ENCODE measurements at places on chromosomes 5 and 9.

DNA sequence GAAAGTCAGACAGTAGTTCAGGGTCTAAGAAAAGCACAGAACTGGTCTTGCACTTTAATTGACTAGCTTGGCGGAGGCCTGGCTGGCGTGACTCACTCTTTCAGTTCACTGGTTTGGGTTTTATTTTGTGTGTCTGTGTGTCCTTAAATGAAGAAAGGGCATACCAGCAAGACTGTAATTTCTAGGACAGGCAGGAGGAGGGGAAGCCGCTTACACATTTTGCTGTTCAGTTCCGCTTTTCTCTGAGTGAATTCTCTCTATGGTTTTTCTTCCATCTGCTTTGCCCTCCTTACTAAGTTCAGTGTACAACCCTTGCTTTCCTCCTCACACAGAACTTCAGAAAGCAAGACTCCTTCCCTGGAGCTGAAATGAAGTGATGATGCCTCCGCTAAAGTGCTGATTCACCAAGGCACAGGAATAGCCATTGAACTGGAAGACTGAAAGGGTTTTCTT, 150.8 kb downstream of the MEF2C start:
- no peaks in the 10 kb centered on the region for H3K36me3 ChIP-seq
- H3K4me3 ChIP-seq, result no peak overlapping the region
- no peaks in the 10 kb centered on the region for H3K4me1 ChIP-seq
- no peak for DNase-seq

- H3K4me1 ChIP-seq, result peaks cover 21% of the 10 kb centered on the region
- H3K4me3 ChIP-seq, result no peak overlapping the region
- no peaks in the 10 kb centered on the region for H3K27me3 ChIP-seq
- no peak for DNase-seq
- no peaks in the 10 kb centered on the region for H3K36me3 ChIP-seq
Measured at GRCh38 chr5:146643776-146644175, 127.8 kb upstream of the GPR151 start.

- no peak for DNase-seq
- no peaks in the 10 kb centered on the region for H3K27me3 ChIP-seq
- no peaks in the 10 kb centered on the region for H3K4me1 ChIP-seq
- no peaks in the 10 kb centered on the region for H3K36me3 ChIP-seq
Measured at GRCh38 chr9:13022756-13023155, 247.9 kb downstream of the LURAP1L start.

- H3K27me3 ChIP-seq, result no peaks in the 10 kb centered on the region
- H3K4me3 ChIP-seq, result no peak overlapping the region
- no peaks in the 10 kb centered on the region for H3K36me3 ChIP-seq
- DNase-seq, result no peak
- peaks cover 16% of the 10 kb centered on the region for H3K4me1 ChIP-seq
Measured at GRCh38 chr9:69171517-69171916, 2.6 kb upstream of the TJP2 start.

- no peak overlapping the region for H3K4me3 ChIP-seq
- H3K27ac ChIP-seq, result no peak overlapping the region
- no peaks in the 10 kb centered on the region for H3K4me1 ChIP-seq
- no peaks in the 10 kb centered on the region for H3K36me3 ChIP-seq
Measured at GRCh38 chr9:91817493-91818224, 132.4 kb downstream of the ROR2 start.

- H3K27ac ChIP-seq, result no peak overlapping the region
- H3K27me3 ChIP-seq, result peaks cover 43% of the 10 kb centered on the region
- no peak for DNase-seq
- no peak overlapping the region for H3K4me3 ChIP-seq
- H3K4me1 ChIP-seq, result no peaks in the 10 kb centered on the region
Measured at GRCh38 chr9:37650299-37650872, 368 bp upstream of the FRMPD1 start.

DNA sequence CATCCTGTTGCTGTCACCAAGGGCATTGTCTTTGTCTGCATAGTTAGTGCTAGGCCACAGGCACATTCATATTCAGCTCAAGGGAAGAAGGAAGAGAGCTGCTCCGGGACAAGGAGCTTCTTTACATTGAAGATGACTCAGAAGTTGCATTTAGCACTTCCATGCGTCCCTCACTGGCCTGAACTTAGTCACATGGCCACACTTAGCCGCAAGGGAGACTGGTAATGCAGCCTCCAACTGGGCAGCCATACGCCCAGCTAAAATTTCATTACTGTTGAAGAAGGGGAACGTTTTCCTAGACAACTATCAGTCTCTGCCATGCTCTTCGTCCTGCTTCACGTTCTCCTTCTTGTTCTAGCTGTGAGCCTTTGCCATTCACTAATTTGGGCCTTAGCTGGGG, 20.0 kb downstream of the ACTL7B start:
- no peak for DNase-seq
- no peaks in the 10 kb centered on the region for H3K4me1 ChIP-seq
- no peaks in the 10 kb centered on the region for H3K27me3 ChIP-seq
- no peak overlapping the region for H3K4me3 ChIP-seq
- no peaks in the 10 kb centered on the region for H3K36me3 ChIP-seq

- DNase-seq, result no peak
- H3K4me3 ChIP-seq, result no peak overlapping the region
- no peak overlapping the region for H3K27ac ChIP-seq
- H3K27me3 ChIP-seq, result no peaks in the 10 kb centered on the region
- H3K36me3 ChIP-seq, result no peaks in the 10 kb centered on the region
- 0 out of 2 replicates have a peak, but pooled peaks cover 3% of the 10 kb centered on the region for H3K4me1 ChIP-seq
Measured at GRCh38 chr9:79362100-79363081, 209.4 kb upstream of the TLE4 start.

DNA sequence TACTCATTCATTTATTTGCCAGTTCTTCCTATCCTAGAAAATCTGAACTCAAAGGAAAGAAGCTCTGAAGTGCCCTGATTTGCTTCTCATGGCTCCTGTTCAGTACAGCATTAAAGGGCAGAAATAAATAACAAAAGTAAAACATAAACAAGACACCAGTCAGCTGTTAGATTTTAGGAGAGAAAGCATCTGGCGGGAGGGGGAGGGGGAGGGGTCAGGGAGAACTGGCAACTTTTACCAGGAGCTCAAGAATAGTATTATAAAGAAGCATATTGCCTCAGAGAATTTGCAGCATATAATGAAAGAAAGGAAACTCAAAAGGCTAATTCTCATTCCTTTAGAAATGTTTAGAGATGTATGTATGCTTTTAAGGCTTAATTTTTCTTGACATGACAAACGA, 68.1 kb downstream of the SEMA6A start:
- no peak overlapping the region for H3K27ac ChIP-seq
- H3K36me3 ChIP-seq, result no peaks in the 10 kb centered on the region
- no peak overlapping the region for H3K4me3 ChIP-seq
- peaks cover 20% of the 10 kb centered on the region for H3K4me1 ChIP-seq

GRCh38 chr9:2427120-2427891, 194.3 kb upstream of the VLDLR start:
- H3K36me3 ChIP-seq, result no peaks in the 10 kb centered on the region
- DNase-seq, result no peak
- H3K27me3 ChIP-seq, result no peaks in the 10 kb centered on the region
- no peaks in the 10 kb centered on the region for H3K4me1 ChIP-seq
- no peak overlapping the region for H3K4me3 ChIP-seq

- H3K27me3 ChIP-seq, result no peaks in the 10 kb centered on the region
- no peaks in the 10 kb centered on the region for H3K4me1 ChIP-seq
- no peaks in the 10 kb centered on the region for H3K36me3 ChIP-seq
- no peak for DNase-seq
Measured at GRCh38 chr5:83636156-83636555, 84.5 kb downstream of the HAPLN1 start.

DNA sequence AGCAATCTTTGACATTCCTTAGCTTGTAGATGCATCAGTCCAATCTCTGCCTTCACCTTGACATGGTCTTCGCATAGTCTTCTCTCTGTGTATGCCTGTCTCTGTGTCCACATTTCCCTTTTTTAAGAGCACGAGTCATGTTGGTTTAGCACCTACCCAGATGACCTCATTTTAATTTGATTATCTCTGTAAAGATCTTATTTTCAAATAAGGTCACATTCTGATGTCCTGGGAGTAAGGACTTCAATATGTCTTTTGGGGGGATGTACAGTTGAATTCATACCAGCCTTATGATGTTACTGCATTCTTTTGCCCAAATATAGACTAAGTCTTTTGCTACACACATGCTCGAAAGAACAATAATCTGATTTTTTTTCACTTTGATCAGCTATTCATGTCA, 6.9 kb downstream of the KCTD16 start:
- H3K27me3 ChIP-seq, result no peaks in the 10 kb centered on the region
- 0 out of 2 replicates have a peak overlapping the region, but pooled peaks have one; percentile 26 for H3K27ac ChIP-seq
- H3K4me1 ChIP-seq, result peaks cover 7% of the 10 kb centered on the region
- DNase-seq, result no peak
- no peak overlapping the region for H3K4me3 ChIP-seq

GRCh38 chr9:105259731-105260612, 15.5 kb downstream of the SLC44A1 start:
- H3K36me3 ChIP-seq, result no peaks in the 10 kb centered on the region
- no peak overlapping the region for H3K27ac ChIP-seq
- no peaks in the 10 kb centered on the region for H3K4me1 ChIP-seq
- H3K27me3 ChIP-seq, result no peaks in the 10 kb centered on the region
- no peak overlapping the region for H3K4me3 ChIP-seq
- DNase-seq, result no peak
